Nephron progenitor cell (in vitro differentiated cells): ENCODE measurements at places on chromosomes 2 and 18.

DNA sequence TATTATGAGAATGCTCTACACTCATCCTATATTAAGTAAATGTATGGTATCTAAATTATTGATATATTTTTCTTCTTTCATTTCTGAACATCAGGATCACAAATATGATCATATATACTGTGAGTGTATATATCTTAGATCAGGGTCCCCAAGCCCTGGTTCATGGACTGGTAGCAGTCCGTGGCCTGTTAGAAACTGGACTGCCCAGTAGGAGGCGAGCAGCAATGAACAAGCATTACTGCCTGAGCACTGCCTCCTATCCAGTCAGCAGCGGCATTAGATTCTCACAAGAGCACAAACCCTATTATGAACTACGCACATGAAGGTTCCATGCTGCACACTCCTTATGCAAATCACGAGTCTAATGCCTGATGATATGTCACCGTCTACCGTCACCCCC lies 1247.1 kb upstream of the NXPH2 start:
- H3K4me1 ChIP-seq, result no peaks in the 10 kb centered on the region
- DNase-seq, result no peak
- no peak overlapping the region for H3K4me3 ChIP-seq

GRCh38 chr2:172080641-172081220 lies 4.6 kb upstream of the DLX1 start:
- no peak overlapping the region for H3K4me3 ChIP-seq
- peaks cover 100% of the 10 kb centered on the region for H3K27me3 ChIP-seq
- peaks cover 24% of the 10 kb centered on the region for H3K4me1 ChIP-seq
- H3K27ac ChIP-seq, result no peak overlapping the region
- no peak for DNase-seq

- H3K27ac ChIP-seq, result no peak overlapping the region
- peaks cover 4% of the 10 kb centered on the region for H3K27me3 ChIP-seq
- no peak for DNase-seq
- no peak overlapping the region for H3K4me3 ChIP-seq
Measured at GRCh38 chr18:69763002-69763401, 184.7 kb downstream of the CD226 start.

- H3K27ac ChIP-seq, result no peak overlapping the region
- DNase-seq, result peak; percentile 11
- no peaks in the 10 kb centered on the region for H3K4me1 ChIP-seq
- no peak overlapping the region for H3K4me3 ChIP-seq
- H3K27me3 ChIP-seq, result peaks cover 3% of the 10 kb centered on the region
- no peaks in the 10 kb centered on the region for H3K36me3 ChIP-seq
Measured at GRCh38 chr2:84830095-84830494, 50.8 kb downstream of the TRABD2A start.

- peaks cover 3% of the 10 kb centered on the region for H3K27me3 ChIP-seq
- DNase-seq, result no peak
- H3K4me1 ChIP-seq, result peaks cover 51% of the 10 kb centered on the region
- peak overlapping the region; percentile 99 for H3K27ac ChIP-seq
- H3K4me3 ChIP-seq, result peak overlapping the region; percentile 100
- H3K36me3 ChIP-seq, result no peaks in the 10 kb centered on the region
Measured at GRCh38 chr18:35343488-35343935, 708 bp downstream of the ZNF24 start.

DNA sequence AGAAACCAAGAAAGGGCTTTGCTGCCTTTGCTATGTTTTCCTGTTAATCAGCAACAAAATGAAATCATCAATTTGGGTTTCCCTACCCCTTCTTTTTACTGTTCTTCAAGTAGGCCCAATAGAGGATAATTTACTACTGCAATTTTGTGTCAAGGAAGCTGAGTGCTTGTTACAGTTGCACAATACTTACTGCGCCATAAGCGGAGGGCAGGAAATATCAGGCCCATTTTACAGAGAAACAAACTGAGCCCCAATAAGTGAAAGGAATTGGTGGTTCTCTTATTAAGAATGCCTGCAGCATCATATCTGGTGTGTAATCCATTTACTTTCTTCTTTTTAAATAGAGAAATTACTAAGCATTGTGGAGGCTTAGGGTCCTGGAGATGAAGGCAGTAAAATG lies 9.3 kb upstream of the LBH start:
- H3K27me3 ChIP-seq, result peaks cover 15% of the 10 kb centered on the region
- peaks cover 69% of the 10 kb centered on the region for H3K4me1 ChIP-seq
- no peak overlapping the region for H3K27ac ChIP-seq
- H3K36me3 ChIP-seq, result no peaks in the 10 kb centered on the region
- no peak for DNase-seq

DNA sequence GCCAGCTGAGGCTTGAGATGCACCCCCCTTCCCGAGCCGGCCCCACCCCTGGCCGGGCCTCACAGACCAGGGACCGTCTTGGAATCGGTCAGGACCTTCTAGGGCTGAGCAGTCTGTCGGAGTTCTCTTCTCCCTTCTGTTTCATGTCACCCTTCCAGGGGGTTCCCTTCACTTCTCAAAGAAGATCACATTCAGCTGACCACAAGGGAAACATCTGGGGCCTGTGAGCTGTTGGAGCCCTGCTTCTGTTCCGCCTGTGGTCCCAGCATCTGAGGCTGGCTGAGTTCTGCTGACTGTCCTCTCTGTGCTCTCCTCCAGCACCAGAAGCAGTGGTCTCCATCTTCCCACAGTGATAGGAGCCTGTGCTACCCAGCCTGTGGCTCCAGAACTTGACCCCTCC lies 106.5 kb downstream of the SEPTIN10 start:
- H3K36me3 ChIP-seq, result peaks cover 20% of the 10 kb centered on the region
- H3K4me1 ChIP-seq, result peaks cover 7% of the 10 kb centered on the region
- peaks cover 4% of the 10 kb centered on the region for H3K27me3 ChIP-seq
- H3K4me3 ChIP-seq, result no peak overlapping the region

- H3K36me3 ChIP-seq, result no peaks in the 10 kb centered on the region
- H3K4me1 ChIP-seq, result no peaks in the 10 kb centered on the region
- DNase-seq, result no peak
- no peak overlapping the region for H3K27ac ChIP-seq
Measured at GRCh38 chr2:182230561-182230960, 196.3 kb downstream of the PDE1A start.

- no peak overlapping the region for H3K27ac ChIP-seq
- H3K27me3 ChIP-seq, result no peaks in the 10 kb centered on the region
- no peaks in the 10 kb centered on the region for H3K36me3 ChIP-seq
- DNase-seq, result no peak
- peaks cover 19% of the 10 kb centered on the region for H3K4me1 ChIP-seq
Measured at GRCh38 chr18:32383050-32383819, 87.4 kb downstream of the GAREM1 start.

GRCh38 chr2:33033606-33034081 lies 86.9 kb downstream of the LTBP1 start:
- peak overlapping the region; percentile 56 for H3K27ac ChIP-seq
- no peaks in the 10 kb centered on the region for H3K36me3 ChIP-seq
- H3K4me1 ChIP-seq, result peaks cover 46% of the 10 kb centered on the region
- no peak overlapping the region for H3K4me3 ChIP-seq

GRCh38 chr2:6922201-6922656 lies 5.0 kb downstream of the RNF144A start:
- DNase-seq, result no peak
- no peak overlapping the region for H3K4me3 ChIP-seq
- peaks cover 14% of the 10 kb centered on the region for H3K36me3 ChIP-seq
- peaks cover 70% of the 10 kb centered on the region for H3K4me1 ChIP-seq

- peak overlapping the region; percentile 53 for H3K27ac ChIP-seq
- peaks cover 45% of the 10 kb centered on the region for H3K4me1 ChIP-seq
- peaks cover 9% of the 10 kb centered on the region for H3K27me3 ChIP-seq
- no peak overlapping the region for H3K4me3 ChIP-seq
- H3K36me3 ChIP-seq, result no peaks in the 10 kb centered on the region
Measured at GRCh38 chr2:85780316-85781012, 26.7 kb downstream of the ATOH8 start.

DNA sequence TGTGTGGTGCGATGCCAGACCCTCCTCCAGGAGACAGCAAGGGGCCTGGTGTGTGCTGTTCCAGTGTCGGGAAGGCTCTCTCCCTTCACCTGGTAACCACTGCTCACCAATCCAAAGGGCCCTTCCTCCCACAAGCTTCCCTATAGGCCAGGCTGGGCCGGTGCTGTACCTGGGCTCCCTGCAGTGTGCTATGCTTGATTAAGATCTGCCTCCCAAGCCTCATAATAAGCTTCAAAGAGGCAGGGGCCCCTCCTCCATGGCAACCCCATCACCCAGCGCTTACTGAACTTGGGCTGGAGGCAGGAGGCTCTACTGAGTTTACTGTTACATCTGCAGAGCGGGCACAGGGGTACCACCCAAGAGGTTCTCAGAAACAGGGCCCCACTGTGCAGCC lies 4.5 kb upstream of the MAL start:
- no peak overlapping the region for H3K27ac ChIP-seq
- H3K4me1 ChIP-seq, result peaks cover 30% of the 10 kb centered on the region
- H3K36me3 ChIP-seq, result no peaks in the 10 kb centered on the region

- H3K27ac ChIP-seq, result no peak overlapping the region
- peaks cover 13% of the 10 kb centered on the region for H3K36me3 ChIP-seq
- no peak for DNase-seq
Measured at GRCh38 chr2:24885221-24886125, 34.6 kb downstream of the ADCY3 start.

DNA sequence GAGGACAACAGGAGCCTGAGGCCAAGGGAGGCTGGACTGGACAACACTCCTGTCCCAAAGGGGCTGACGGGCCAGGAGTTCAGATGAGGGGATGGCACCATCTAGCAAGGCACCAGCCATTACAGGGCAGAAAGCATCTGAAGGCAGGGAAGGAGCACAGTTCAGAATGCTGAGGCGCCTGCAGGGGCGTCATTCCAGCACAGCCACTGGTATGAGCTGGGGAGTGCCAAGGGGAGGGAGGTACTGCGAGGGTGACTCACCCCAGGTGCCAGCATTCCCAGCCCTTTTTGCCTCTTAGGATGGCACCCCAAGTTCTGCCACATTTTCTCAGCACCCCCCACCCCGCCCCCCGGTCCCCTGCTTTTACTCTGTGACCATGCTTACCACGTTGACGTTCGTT lies 129.8 kb upstream of the EPAS1 start:
- no peak overlapping the region for H3K27ac ChIP-seq
- DNase-seq, result no peak
